ENCODE measurements at places on chromosomes 1 and 21.

GRCh38 chr1:9020305-9020704 is 5.9 kb downstream of the SLC2A7 start:
- no peak for DNase-seq

DNA sequence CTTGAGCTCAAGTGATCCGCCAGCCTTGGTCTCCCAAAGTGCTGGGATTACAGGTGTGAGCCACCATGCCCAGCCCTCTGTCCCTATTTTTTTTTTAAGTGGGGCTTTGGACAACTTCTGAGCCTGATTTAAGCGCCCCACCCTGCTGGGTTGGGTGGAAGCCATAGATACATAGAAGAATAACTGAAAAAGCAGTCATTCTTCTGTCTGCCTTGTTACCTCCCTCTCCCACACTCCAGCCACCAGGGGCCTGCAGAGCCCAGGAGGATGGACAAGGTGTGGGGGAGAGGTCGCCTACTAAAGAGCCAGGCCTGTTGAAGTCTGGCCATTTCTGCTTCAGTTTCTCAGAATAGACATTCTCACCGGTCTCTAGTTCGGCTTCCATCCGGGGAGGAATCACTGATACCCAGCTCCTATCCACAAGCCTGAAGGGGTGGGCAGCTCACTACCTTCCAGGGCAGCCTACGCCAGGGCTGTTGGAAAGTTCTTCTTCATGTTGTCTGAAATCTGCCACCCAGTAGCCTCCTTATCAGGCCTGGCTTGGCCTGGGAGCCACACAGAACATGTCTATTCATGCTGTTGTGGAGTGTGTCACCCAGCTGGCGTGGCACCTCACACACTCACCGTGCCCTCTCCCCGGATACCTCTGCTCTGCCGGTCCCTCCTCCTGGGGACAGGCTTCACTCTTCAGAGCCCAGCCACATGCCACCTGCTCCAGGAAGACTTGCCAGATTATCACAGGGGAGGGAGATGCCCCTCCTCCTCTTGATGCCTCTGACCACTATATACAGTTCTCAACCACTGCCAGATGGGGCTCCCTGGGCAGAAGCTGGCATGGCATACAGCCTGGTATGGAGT is 27.7 kb downstream of the KNCN start:
- no peak for DNase-seq

DNA sequence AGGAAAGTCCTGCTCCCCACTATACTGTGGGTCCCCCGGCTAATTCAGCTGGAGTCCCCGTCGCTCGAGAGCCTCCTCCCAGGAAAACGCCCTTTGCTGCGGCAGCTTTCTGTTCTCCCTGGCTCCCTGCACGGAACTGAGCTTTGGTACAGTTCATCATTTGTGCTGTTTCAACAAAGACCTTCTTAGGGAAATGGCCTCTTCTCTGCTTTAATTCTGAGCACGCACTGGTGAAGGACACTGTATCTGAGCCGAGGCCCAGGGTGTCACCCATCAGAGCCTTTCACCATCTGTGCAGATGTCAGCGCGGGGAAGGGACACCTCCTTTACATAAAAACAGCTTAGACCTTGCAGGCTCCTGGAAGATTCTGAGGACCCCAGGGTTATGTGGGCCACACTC is 13.5 kb upstream of the PEX10 start:
- DNase-seq, result no peak

- no peak for DNase-seq
Observed at GRCh38 chr1:240005997-240006650, 85.6 kb upstream of the FMN2 start.

DNA sequence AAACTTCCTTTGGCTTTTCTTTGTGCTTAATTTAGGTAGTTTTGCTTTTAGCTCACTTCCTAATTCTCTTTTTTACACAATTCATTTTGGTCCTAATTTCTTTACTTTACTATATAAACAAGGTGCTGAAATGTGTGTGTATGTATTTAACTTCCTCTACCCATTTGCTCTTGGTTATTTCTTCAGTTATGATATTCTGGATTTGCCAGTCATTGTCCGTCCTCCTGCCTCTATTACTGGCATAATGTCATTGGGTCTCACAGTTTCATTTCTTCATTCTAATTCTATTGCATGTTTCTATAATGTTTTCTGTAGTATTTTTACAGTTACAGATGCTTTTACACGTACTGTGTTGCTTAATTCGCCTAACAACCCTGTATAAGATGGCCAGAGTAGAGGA is 96.2 kb downstream of the ZMYM4 start:
- DNase-seq, result no peak

DNA sequence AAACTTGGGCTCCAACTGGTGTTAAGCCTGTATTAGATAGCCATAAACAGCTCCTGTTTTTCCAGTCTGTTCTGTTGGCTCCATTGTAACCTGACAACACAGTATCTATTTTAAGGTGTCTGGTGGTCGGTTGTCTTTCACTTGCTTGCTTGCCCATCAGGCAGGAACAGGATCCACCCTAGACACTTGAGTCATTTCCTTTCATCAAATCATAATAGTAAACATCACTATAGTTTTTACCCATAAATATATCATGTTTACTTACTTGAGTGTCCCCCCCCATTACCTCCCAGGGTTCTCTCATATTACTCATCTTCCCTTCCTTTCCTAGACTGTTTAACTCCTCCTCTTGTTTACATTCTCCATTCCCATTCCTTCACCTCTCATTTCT is 2.9 kb downstream of the DDI2 start:
- DNase-seq, result no peak

DNA sequence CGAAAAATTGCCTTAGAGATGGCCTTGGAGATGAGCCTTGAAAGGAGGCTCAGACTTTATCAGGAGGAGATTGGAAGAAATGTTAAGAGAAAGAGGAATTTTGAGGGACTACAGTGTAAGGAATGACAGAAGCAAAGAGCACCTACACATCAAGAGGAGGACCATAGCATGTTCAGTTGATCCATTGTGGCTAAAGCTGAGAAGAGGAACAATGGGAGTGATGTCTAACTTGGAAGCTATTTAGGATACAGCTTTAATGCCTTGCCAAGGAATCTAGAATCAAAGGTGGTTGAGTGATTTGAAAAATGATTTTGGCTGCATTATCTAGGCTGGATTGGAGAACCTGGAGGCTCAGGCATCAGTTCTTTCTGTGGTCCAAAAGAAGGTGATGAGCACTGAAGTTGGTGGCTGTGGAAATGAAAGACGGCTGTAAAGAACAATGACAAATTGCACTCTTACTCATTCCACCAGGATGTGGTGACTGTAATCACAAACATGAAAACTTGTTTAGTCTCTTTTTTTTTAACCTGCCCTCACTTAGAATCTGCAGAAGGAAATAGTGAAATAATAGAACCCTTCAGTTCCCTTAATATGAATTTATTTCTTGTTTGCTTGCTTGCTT is 11.3 kb downstream of the FAM20B start:
- DNase-seq, result no peak

GRCh38 chr1:184755226-184756065 is 788 bp upstream of the EDEM3 start:
- peak; percentile 49 for DNase-seq

GRCh38 chr1:8424539-8425116 is 106.7 kb downstream of the SLC45A1 start:
- peak; percentile 67 for DNase-seq

DNA sequence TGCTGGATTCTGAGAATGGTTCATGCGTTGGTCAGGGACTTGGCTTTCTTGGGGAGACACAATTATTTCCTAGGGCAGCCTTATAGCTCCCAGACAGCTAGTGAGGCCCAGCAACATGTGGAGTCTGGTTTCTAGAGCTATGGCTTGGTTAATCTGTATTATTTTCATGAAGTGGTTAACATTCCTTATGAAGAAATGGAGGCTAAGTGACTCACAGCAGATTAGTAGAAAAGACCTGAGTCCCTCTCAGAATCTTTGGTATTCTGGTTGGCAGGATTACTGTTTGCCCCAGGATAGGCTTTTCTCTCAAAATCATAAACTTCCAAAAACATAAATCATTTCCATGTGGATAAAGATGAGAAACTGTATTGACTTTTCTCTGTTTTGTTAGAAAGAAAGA is 42.3 kb downstream of the DUSP10 start:
- DNase-seq, result no peak

- DNase-seq, result no peak
Observed at GRCh38 chr1:50851034-50851433, 109.0 kb downstream of the FAF1 start.
